ENCODE measurements at places on chromosomes 3 and 15.

DNA sequence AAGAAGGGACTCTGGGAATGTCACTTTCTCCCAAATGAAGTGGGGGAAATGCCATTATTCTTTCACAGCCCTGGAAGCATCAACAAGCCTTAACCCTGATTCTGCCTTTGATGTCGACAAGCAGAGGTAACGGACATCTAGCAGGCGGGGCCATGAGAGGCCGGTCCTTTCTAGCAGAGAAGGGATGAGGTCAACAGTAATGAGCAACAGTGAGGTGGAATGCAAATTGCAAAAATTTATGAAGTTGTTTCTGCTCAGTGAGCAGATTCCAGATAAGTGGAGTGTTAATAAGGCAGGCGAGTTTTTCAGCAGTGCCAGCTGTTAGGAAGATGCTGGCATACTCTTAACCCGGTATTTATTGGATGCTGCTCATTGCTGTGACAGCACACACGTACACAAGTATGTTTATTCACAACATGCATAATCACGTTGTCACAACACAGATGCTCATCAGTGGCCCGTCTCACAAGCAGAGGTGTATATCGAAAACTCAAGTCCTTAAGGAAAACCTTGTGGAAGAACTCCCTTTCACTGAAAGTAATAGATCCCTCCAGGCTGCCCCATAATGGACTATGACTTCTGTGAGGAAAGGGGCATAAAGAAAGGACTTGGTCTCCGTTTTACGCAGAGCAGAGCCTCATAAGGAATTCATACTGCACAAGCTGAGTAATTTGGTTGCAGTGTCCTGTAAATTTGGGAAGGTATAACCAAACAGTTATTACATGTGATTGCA is 329.0 kb downstream of the IGSF11 start:
- DNase-seq, result no peak

GRCh38 chr3:110589341-110589740 is 482.3 kb upstream of the NECTIN3 start:
- no peak for DNase-seq

DNA sequence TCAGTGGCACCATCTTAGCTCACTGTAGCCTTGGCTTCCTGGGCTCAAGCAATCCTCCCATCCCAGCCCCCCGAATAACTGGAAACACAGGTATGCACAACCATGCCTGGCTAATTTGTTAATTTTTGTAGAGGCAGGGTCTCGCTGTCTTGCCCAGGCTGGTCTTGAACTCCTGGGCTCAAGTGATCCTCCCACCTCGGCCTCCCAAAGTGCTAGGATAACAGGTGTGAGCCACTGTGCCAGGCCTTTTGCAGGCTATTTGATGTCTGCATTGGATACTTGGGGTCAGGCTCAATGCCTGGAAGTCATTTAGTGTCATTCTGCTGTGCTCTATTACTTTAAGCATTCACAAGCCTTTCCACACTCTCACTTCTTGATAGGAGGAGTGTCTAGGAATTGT is 17.6 kb downstream of the LIMD1 start:
- DNase-seq, result no peak

DNA sequence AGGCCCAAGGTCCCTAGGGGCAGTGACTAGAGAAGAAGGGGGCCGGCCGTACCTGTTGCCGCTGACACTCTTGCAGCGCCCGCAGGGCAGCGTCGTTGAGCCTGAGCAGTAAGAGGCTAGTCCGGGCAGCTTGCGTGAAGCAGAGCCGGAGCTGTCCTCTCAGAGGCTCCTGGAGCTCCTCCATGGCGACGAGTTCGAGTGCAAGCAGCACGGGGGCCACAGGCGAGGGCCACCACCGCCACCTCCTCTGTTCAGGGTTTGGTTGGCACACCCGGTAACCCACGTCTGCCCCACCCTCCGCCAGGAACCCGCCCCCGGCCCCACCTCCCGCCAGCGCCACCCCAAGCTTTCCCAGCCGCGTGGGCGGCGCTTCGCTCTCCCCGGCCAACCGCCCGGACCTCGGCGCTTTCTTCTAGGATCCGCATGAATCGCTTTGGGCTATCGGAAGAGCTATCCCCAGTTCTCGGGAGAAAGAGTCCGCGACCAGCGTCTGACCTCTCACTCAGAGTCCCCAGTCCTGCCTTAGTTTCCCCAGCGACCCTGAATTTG is at the start of gene ELL3:
Gene ELL3 (minus strand): TSS at position 249 of the 549 bp plus-strand sequence. CDS start 65 bp downstream, at position 184.
- peak; percentile 73 for DNase-seq

DNA sequence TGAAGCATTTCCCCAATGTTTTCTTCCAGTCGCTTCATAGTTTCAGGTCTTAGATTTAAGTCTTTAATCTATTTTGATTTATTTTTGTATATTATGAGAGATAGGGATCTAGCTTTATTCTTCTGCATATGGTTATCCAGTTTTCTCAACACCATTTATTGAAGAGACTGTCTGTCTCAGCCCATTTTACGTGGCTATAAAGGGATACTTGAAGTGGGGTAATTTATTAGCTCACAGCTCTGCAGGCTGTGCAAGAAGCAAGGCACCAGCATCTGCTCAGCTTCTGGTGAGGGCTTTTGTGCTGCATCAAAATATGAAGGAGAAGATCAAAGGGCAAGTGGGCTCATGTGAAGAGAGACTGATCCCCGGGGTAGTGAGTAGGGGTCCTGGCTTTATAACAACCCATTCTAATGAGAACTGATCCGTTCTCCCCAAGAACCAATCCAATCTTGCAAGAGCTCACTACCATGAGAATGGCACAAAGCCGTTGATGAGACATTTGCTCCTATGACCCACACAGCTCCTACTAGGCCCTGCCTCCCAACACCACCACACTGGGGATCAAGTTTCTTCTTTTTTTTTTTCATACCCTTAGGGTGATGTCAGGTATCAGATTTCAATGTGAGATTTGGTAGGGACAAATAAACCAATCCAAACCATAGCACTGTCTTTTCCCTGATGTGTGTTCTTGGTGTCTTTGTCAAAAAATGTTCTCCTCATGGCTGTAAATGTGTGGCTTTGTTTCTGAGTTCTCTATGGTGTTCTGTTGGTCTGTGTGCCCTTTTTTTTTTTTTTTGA is 63.2 kb downstream of the IQGAP1 start:
- DNase-seq, result no peak

DNA sequence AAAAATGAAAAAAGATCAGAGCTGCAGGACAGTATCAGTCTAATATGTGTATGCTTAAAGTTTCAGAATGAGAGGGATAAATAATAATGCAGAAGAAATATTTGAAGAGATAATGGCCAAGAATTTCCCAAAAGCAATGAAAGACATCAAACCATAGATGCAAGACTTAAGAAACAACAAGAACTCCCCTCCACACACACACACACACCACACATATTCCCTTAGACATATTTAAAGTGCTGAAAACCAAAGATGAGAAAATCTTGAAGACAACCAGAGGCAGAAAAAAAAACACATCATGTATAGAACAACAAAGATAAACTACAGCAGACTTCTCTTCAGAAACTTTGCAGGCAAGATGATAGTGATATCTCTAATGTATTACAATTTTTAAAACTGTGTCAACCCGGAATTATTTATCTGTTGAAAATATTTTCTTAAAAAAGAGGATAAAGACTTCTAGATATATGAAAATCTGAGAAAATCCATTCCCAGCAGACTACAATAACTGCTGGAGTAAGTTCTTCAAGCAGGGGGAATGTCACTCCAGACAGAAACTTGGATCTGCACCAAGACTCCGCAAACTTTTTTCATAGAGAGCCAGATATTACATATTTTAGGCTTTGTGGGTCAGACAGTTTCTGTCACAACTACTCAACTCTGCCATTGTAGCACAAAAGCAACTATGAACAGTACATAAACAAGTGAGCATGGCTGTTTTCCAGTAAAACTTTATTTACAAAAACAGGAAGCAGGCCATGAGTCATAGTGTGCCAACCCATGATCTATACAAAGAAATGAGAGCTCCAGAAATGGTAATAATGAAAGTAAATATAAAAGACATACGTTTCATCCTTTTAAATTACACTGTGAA is 223.4 kb upstream of the CGNL1 start:
- no peak for DNase-seq

DNA sequence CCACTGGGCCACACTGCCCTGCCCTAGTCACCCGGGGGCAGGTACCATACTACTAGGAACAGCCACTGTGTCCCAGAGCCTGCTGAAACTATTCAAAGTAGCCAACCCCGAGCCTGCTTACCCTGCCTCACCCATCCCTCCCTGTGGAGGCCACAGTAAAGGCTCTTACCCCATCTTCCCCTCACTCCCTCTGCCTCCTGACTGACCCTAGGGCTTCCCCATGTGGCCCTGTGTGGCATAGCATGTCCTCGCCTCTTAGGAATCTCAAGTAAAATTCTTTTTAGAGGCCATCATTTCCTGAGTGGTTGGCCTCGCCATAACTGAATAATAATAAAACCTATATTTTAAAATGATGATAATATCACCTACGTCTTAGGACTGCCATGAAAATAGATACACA is 112.2 kb upstream of the SLC6A11 start:
- no peak for DNase-seq

DNA sequence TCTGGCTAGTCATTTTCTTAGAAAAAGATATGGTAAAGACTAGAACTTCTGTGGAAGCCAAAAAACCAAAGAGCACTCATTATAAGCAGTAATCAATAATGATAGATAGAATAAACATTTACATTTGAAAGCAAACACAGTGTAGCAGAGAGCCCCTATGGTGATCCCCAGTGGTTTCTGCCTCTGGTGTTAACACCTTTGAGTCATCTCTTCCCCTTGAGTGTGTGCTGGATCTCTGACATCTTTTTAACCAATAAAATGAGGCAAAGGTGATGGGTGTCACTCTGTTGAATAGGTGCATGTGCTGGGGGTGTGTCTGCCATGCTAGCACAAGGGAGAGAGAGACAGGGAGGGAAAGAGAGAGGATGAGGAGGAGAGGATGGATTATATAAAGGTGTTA is 121.6 kb downstream of the TFG start:
- no peak for DNase-seq

GRCh38 chr3:173891272-173892100 is 493.9 kb downstream of the NLGN1 start:
- no peak for DNase-seq

All from hypothalamus (tissue), 51 donors.